NCI-H1417 treated with DMSO at 0.1 percent for 48 hours (cell line): ENCODE measurements at places on chromosomes 5 and 9.

DNA sequence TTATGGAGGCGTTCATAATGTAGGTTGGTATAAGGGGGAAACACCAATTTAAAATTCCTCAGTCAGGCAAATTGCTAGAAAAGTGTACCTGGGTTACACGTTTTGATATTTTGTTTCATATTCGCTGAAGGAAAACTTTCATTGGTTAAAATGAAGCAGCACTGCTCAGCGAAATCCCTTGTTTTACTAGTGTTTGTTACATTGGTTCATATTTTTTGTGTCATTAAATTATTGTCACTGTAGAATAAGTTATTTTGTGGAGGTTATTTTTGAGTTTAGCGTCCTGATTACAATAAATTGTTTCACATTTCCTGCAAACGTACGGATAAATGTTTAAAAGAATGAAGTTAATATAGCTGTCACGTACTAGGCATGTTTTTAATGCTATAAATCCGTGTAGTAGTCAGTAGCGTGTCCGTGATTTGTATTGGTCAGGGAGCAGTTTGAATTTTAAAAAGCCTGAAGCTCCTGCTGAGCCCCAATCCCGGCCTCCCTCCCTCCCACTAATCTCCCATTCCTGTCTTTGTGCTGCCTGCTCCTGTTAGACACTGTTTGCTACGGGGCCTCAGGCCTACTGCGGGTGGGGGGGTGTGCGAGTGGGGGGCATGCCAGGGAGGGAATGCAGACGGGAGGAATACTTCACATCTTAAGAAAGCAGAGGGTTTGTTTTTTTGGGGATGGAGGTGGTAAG is 2.0 kb downstream of the NIPBL start:
- DNase-seq = no peak

- DNase-seq = no peak
Measured at GRCh38 chr5:93294199-93294598, 286.8 kb downstream of the NR2F1-AS1 start.

DNA sequence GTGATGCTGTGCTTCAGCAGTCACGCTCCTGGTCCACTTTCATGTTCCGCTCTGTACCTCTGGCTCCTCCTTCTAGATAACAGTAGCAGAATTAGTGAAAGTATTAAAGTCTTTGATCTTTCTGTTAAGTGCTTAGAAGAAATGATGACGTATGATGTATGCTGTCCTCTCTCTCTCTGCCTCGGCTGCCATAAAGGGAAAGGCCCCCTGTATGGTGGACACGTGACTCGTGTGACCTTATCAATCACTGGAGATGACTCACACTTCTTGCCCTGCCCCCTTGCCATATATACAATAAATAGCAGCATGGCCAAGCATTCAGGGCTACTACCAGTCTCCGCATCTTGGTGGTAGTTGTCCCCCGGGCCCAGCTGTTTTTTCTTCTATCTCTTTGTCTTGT is 100.3 kb downstream of the SYK start:
- DNase-seq = no peak

- no peak for DNase-seq
Measured at GRCh38 chr9:106657926-106658325, 205.0 kb upstream of the ZNF462 start.
